ENCODE measurements at places on chromosomes 4 and X.

GRCh38 chr4:156858071-156858470, 113.5 kb downstream of the PDGFC start:
- DNase-seq: no peak

DNA sequence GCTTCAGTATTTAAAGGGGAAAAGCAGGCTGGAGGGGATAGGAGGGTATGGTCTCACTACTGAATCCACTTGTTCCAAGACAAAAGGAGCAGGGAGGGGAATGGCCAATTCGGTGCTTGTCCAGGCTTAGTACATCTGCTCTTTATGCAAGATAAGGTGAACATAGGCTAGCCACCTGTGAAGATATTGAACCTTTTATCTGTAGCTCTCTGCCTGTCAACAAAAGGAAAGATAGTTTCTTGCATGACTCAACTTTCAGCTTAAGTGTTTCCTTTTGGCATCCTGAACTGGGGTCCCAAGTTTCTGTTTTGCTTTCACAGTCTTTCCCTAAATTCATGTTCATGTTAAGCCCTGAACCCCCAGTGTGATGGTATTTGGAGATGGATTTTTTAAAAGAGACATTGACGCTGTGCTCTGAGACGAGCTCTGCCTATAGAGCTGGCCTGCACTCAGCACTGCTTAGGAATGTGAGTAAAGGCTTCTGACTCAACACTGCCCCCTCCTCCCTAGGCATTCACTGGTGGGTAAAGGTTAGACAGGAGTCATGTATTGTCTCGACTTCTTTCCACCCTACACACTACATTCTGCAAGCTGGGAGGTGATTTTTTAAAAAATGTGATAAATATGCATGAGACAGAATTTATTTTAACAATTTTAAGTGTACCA, 28.2 kb downstream of the FAM149A start:
- no peak for DNase-seq

GRCh38 chr4:78059524-78059889, 2.4 kb downstream of the FRAS1 start:
- peak; percentile 37 for DNase-seq

- DNase-seq: no peak
Measured at GRCh38 chr4:57044996-57045395, 65.2 kb downstream of the IGFBP7 start.

- no peak for DNase-seq
Measured at GRCh38 chrX:6813836-6814370, 279.0 kb upstream of the VCX3A start.

DNA sequence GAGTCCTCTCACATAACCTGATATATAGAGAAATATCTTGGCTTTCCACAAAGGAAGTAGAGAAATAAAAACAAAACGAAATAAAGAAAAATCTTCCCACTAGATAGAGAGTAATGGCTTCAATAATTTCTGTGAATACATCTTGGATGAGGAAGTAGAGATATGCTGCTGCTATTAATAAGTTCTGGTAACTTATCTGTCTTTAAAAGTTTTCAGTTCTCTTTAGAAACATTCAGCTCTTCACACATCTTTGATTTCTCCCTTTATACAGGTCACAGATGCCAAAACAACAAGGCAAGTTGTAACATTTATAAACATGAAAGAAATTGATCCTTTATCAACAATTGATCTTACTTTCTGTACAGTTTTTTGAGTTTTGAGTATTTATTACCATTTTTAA, 615.8 kb downstream of the TRAM1L1 start:
- no peak for DNase-seq

DNA sequence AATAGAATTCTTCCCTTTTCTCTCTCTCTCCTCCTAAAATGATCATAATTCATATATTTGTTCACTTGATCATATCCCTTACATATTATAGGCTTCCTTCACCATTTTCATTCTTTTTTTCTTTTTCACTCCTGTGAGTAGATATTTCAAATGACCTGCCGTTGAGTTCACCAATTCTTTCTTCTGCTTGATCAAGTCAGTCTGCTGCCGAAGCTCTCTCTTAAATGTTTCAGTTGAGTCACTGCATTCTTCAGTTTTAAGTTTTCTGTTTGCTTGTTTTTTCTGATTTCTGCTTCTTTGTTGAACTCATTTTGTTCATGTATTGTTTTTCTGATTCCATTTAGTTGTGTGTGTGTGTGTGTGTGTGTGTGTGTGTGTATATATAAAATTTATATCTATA, 354.3 kb downstream of the GPAT3 start:
- DNase-seq: no peak

GRCh38 chr4:101956068-101956825, 165.7 kb downstream of the BANK1 start:
- DNase-seq: no peak

GRCh38 chr4:40264995-40265909, 68.4 kb downstream of the RHOH start:
- DNase-seq: no peak

- no peak for DNase-seq
Measured at GRCh38 chr4:170672381-170672965, 582.7 kb upstream of the AADAT start.

DNA sequence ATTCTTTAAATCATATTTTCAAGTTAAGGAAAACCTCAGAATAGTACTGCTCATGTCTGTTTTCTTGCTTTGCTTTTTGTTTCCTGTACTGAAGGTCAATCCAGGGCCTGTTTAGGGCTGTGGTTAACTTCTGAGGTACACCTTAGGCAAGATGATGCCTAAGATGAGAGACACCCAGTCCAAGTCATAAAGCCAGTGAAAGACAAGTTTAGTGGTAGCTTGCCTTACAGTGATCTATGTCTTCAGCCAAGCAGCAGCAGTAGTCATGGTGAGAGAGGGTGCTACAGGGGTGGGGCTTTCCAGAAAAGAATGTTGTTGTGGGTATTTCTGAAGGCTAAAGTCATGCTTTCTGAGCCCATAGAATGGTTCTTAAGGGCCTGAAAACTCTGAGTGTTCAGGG, 173.7 kb downstream of the VSIG4 start:
- DNase-seq: no peak

- no peak for DNase-seq
Measured at GRCh38 chrX:119427024-119427794, 28.1 kb downstream of the SLC25A43 start.

DNA sequence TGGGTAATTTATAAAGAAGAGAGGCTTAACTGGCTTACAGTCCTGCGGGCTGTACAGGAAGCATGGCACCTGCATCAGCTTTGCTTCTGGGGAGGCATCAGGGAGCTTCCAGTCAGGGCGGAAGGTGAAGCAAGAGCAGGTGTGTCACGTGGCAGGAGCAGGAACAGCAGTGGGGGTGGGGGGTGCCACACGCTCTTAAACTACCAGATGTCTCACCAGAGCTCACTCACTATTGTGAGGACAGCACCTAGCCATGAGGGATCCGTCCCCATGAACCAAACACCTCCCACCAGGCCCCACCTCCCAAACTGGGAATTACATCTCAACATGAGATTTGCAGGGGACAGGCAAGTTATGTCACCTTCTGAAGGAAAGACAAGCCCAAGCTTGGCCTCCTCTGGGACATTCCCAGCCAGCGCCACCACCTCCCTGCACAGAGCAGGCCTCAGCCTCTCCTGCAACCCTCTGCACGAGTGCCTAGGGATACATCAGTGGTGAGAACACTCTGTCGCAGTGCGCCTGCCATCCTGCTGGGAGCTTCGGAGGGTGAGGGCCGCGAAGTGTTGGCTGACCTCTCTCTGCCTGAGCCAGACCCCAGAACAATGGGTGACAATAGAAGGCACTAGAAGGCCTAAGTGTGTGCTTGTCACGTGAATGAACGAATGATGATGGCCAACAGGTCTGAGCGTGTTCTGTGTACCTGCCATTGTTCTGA, 244.3 kb downstream of the EVC2 start:
- DNase-seq: no peak

DNA sequence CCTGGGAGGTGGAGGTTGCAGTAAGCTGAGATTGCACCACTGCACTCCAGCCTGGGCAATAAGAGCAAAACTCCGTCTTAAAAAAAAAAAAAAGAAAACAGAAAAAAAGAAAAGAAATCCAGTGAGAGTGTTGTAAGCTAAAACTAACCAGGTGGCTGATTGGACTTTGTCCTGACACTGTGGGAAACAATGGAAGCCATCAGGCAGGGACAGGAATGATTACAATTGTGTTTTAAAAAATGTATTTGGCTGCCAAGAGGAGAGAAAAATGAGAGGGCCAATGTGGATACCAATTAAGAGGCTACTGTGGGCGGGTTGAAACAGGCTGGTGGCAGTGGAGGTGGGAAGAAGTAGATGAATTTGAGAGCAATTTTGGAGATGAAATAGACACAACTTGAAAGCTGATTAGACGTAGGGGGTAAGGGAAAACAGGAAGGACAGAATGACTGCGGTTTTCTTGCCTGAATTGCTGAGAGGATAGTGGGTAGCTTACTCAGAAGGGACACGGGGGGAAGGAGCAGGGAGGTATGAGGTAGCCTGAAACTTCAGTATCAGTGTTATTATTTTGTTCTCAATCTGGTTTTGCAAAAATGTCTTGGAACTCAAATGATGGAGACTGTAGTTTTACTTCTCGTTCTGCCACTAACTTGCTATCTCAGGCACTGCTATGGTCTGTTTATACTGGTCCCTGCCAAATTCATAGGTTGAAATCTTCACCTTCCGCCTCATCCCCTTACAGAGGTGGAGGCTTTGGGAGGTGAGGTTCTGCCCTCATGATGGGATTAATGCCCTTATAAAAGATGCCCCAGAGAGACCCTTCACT, 45.6 kb upstream of the CHRNA9 start:
- no peak for DNase-seq

- DNase-seq: no peak
Measured at GRCh38 chr4:94558392-94558904, 106.7 kb downstream of the PDLIM5 start.

- DNase-seq: no peak
Measured at GRCh38 chr4:160493206-160493605, 1390.3 kb downstream of the RAPGEF2 start.

GRCh38 chrX:118566359-118566758, 70.7 kb downstream of the DOCK11 start:
- peak; percentile 65 for DNase-seq

GRCh38 chr4:174808836-174809235, 20.2 kb downstream of the GLRA3 start:
- DNase-seq: no peak

DNA sequence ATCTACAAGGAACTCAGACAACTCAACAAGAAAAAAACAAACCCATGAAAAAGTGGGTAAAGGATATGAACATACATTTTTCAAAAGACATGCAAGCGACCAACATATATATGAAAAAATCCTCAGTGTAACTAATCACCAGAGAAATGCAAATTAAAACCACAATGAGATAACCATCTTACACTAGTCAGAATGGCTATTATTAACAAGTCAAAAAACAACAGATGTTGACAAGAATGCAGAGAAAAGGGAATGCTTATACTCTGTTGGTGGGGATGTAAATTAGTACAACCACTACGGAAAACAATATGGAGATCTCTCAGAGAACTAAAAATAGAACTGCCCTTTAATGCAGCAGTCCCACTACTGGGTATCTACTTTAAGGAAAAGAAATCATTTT, 12.1 kb downstream of the NIPAL1 start:
- no peak for DNase-seq

DNA sequence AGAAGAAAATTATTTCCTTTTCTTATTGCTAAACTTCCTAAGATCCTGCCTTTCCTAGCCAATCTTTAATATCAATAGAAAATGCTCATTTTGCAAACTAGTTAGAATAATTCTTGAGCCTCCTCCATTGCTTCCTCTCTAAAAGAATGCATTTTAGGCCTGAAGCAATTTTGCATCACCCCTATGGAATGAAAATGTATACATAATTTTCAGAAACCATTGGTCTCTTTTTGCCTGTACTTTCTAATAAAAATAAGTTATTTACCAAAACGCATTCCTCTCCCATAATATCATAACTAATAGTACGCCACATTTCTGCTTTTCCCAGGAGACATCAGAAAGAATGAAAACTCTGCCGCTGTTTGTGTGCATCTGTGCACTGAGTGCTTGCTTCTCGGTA, 1.7 kb downstream of the MUC7 start:
- no peak for DNase-seq

DNA sequence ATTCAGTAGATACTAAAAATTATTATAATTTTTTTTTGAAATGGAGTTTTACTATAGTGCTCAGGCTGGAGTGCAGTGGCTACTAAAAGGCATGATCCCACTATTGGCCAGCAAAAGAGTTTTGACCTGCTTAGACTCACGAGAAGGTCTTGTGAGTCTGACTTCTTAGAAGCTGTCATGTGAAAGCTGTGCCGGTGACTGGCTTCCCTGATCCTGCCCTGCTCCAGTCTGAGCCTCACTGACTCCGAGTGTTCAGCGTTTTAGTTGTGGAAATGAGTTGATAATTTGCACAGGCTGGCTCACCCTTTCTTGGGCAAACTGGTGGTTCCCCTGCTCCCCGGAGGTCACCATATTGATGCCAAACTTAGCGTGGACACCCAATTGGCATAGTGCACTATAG, 16.4 kb upstream of the CXCL8 start:
- no peak for DNase-seq

GRCh38 chr4:82373486-82373815, 340 bp downstream of the HNRNPD start:
- no peak for DNase-seq

DNA sequence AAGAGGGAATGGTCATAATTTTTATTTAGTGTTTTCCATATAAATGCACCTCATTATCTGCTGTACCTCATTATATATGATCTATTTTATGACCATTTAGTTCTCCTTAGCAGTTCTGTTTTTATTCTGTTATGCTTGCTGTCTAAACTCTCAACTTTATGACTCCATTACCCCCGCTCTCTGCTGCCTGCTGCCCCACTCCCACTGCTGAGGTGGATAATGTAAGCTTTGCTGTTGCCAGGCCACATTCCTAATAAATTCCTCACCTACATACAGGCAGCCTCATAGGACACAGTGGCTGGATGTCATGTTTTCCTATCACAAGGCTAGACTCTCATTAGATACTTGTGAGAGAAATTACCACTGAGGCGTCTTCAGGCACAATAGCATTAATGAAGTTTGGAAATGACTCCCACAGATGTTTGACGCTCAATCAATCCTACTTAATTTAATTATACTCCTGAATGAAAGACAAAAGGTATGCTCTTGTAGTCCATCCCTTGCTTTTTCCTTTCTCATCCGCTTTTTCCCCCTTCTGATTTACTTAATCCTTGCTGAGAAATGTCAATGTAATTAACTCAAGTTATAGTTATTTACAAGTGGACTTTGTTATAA, 497.5 kb upstream of the IGFBP7 start:
- no peak for DNase-seq

DNA sequence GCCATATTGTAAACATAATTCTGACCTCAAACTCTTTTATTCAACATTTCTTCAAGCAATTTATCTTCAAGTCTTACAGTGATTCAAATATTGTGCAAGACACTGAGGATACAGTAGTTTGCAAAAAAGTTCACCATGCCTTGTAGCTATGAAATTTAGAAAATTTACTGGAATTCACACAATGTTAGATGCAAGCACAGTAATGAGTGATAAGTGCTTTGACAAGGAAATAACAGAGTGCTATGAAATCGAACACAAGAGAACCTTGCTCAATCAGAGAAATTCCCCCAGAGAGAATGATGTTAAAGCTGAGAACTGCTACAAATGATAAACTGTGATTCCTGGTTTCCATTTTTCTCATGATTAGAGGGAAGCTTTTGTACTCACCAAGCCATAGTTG, 952.9 kb downstream of the FAT4 start:
- DNase-seq: no peak

All from BJ (cell line).